ENCODE measurements at places on chromosomes 2 and 18. TPM values are rescaled to one million over a fixed set of nuclear protein-coding genes. Genes with fewer than 3 reads are reported as not detected.

The UGT1A4 gene
- total RNA-seq: not detected

The KCNE4 gene
- 3.1 TPM for total RNA-seq

The GREB1 gene
- 7.8 TPM for total RNA-seq

The PSMA8 gene
- total RNA-seq: not detected

The ALLC gene
- not detected for total RNA-seq

The HMSD gene
- not detected for total RNA-seq

The COL6A3 gene
- 57.1 TPM for total RNA-seq

- H3K27me3 ChIP-seq: no peaks in the 10 kb centered on the region
- no peak overlapping the region for H3K27ac ChIP-seq
- H3K4me3 ChIP-seq: no peak overlapping the region
- no peak for DNase-seq
These were observed 119.5 kb downstream of the SMAD7 start for GRCh38 chr18:48831113-48831759.

DNA sequence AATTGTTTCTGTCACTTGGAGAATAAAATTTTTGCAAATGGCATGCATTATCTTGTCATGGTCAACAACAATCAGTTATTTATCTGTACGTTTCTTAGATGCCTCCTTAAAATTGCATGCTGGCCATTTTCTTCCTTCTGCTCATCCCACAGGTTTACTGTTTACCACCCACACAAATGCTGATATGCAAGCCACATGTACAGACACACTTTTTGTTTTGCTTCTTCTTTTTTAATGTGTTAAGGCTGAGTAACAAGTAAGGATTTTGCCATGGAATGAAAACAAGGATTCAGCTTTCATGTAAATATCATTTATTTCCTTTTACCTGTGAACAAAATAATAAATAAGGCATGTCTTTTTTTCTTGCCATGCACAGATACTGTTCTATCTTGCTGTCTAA is 1077.1 kb upstream of the ZEB2 start:
- no peaks in the 10 kb centered on the region for H3K4me1 ChIP-seq
- H3K36me3 ChIP-seq: no peaks in the 10 kb centered on the region
- no peak overlapping the region for H3K27ac ChIP-seq
- H3K4me3 ChIP-seq: no peak overlapping the region

- peaks cover 4% of the 10 kb centered on the region for H3K27me3 ChIP-seq
- H3K4me1 ChIP-seq: peaks cover 7% of the 10 kb centered on the region
- no peak overlapping the region for H3K27ac ChIP-seq
- DNase-seq: no peak
- no peak overlapping the region for H3K4me3 ChIP-seq
These were observed 27.0 kb upstream of the ST3GAL5 start for GRCh38 chr2:85915606-85916303.

- H3K4me3 ChIP-seq: no peak overlapping the region
- no peaks in the 10 kb centered on the region for H3K36me3 ChIP-seq
- H3K27ac ChIP-seq: no peak overlapping the region
- no peaks in the 10 kb centered on the region for H3K4me1 ChIP-seq
These were observed 1140.6 kb upstream of the LRRTM1 start for GRCh38 chr2:81445176-81445575.

DNA sequence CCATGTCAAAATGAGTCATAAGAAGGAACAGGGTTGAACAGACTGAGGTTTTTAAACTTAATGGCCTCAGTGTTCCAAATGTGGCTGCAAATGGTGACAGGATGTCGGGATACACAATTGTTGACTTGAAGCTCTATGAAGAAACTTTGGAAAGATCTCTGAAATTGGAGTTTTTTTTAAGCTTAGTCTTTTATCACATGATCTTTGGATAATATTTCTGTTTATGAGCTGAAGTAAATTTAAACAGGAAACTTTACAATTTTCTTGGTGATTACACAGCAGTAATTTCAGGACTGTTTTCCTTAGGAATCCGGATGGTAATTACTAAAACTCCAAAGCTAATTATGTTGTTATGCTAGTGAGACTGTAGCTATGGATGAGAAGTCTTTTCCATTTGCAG is 199.1 kb upstream of the NRXN1 start:
- no peaks in the 10 kb centered on the region for H3K27me3 ChIP-seq
- no peaks in the 10 kb centered on the region for H3K36me3 ChIP-seq
- no peaks in the 10 kb centered on the region for H3K4me1 ChIP-seq
- DNase-seq: no peak
- H3K27ac ChIP-seq: no peak overlapping the region
- no peak overlapping the region for H3K4me3 ChIP-seq

GRCh38 chr2:64899081-64899865 is 89.9 kb upstream of the SLC1A4 start:
- no peaks in the 10 kb centered on the region for H3K4me1 ChIP-seq
- H3K27ac ChIP-seq: no peak overlapping the region
- no peaks in the 10 kb centered on the region for H3K36me3 ChIP-seq
- no peak for DNase-seq

- H3K4me1 ChIP-seq: peaks cover 8% of the 10 kb centered on the region
- H3K36me3 ChIP-seq: no peaks in the 10 kb centered on the region
- no peak overlapping the region for H3K4me3 ChIP-seq
These were observed 63.1 kb downstream of the LAMA3 start for GRCh38 chr18:23752363-23752762.

DNA sequence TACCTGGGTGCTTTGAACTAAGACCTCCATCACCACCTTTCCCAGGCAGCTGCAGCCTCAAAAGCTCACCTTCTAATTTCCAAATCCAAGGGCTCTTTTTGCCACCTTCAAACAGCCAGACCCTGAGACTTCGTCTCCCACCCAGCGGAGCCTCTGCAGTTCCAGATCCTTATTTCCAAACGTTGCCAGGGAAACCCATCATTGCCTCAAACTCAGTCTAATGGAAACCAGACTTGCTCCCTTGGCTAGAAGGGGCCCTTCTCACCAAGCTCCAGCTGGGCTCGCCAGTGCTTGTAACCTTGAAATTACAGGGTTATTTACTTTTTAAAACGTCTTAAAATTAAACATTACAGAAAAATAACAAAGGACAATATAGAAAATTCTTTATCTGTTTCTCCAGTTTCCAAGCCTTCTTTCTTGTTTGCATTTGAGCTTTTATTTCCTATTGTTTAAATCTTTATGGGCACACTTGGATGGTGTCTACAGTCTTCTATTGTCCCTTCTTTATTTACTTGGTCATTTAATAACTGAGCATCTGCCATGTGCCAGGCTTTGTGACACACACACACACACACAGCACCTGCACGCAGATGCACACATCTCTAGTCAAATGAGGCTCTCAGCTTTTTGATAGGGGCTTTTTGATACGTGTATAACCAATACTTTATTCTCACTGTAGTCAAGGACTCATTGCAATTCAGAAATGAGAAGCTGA is 36.1 kb downstream of the TRPM8 start:
- DNase-seq: no peak
- H3K27me3 ChIP-seq: peaks cover 77% of the 10 kb centered on the region
- H3K4me3 ChIP-seq: no peak overlapping the region

DNA sequence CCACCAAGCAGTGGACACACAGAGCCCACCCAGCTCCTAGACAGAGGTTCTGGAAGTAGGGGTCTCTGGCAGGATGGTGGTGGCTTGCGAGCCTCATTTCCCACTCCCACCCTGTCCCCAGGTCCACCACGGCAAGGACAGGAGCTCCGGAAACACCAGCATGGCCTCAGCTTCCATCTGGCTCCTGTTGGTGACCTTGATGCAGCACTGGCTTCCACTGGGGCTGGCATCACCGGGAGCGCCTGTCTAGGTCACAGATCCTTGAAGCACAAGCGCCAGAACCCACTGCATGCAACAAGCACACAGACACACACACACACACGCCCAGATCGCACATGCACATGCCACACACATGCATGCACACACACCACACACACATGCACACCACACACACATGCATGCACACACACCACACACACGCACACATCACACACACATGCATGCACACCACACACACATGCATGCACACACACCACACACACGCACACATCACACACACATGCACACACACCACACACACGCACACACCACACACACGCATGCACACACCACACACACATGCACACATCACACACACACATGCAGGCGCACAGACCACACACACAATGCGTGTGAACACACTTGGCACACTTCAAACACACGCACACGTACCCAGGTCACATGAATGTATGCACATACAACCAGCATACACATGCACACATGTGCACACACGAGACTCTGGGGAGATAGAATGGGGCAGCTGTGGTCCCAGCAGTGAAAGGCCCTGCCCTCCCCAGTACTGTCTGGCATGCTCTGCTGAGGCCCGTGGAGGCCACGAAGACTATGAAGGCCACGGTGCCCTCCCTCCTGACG is 63.7 kb downstream of the TWIST2 start:
- H3K27me3 ChIP-seq: peaks cover 17% of the 10 kb centered on the region
- no peak overlapping the region for H3K27ac ChIP-seq
- no peak overlapping the region for H3K4me3 ChIP-seq

DNA sequence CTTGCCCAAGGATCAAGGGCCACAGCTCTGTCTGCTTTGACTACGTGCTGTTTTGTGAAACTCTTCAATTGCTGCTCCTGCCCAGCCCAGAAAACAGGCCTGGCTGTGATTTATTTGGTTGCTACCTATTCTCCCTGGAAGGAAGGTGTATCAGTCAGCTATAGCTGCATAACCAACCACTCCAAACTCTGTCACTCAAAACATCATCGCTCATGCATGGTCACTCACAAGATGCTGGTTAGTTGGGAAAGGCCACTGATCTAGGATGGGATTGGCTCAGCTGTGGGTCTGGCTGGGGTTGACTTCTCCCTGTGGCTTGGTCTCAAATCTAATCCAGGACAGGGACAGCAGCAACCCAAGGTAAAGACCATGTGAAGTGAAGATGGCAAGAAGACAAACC is 14.6 kb downstream of the TEX51 start:
- H3K27me3 ChIP-seq: peaks cover 38% of the 10 kb centered on the region
- no peak overlapping the region for H3K4me3 ChIP-seq
- H3K27ac ChIP-seq: no peak overlapping the region
- no peaks in the 10 kb centered on the region for H3K4me1 ChIP-seq
- no peak for DNase-seq

- no peaks in the 10 kb centered on the region for H3K27me3 ChIP-seq
- no peaks in the 10 kb centered on the region for H3K4me1 ChIP-seq
- no peak overlapping the region for H3K4me3 ChIP-seq
- no peak overlapping the region for H3K27ac ChIP-seq
These were observed 14.2 kb downstream of the SCN9A start for GRCh38 chr2:166361351-166362153.
